K562 (cell line): ENCODE measurements at places on chromosomes 3 and 15. TPM values are rescaled to one million over a fixed set of nuclear protein-coding genes. Genes with fewer than 3 reads are reported as not detected.

GRCh38 chr3:176824811-176825210 is 372.5 kb downstream of the TBL1XR1 start:
- DNase-seq = no peak

SLC12A8 gene
- 0.33 TPM in 1 of 2 replicates, not detected in the other for total RNA-seq

SNTN gene
- not detected in 2 replicates for total RNA-seq

GRCh38 chr3:114874522-114874971 is 272.5 kb downstream of the ZBTB20 start:
- no peak for DNase-seq

PIK3CA gene
- 15.5 and 17.2 TPM in 2 replicates for total RNA-seq

CLDN16 gene
- not detected in 2 replicates for total RNA-seq

ROBO1 gene
- total RNA-seq = 0.20 and 0.22 TPM in 2 replicates

DNA sequence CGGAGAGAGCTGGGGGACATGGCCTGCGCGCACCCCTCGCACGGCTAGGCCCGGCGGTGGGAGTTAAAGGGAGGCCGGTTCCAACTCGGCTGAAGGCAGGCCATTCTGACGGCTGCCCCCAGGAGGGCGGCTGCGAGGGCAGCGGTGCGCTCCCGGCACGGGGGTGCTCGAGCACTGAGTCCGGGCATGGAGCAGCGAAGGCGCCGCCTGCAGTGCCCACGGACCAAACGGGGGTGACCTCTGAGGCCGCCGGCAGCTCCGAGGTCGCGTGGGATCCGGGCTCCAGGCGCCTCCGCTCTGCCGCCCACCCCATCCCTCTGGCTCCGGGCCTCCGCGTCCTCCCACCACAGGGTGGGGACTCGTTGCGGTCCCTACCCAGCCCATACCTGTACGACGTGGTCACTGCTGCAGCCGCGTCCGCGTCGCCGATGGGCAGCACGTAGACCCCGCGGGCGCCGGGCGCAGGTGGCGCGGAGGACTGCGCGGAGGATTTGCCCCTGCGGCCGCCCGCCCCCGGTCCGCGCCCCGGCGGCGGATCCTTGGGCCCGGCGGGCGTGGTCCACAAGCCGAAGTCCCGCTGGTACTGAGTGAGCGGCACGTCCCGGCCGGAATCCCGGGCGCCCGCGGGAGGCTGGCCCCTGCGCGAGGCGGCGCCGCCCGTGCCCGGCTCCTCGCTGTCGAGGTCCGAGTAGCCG is 469 bp downstream of the MAP6D1 start:
- DNase-seq = no peak

DNA sequence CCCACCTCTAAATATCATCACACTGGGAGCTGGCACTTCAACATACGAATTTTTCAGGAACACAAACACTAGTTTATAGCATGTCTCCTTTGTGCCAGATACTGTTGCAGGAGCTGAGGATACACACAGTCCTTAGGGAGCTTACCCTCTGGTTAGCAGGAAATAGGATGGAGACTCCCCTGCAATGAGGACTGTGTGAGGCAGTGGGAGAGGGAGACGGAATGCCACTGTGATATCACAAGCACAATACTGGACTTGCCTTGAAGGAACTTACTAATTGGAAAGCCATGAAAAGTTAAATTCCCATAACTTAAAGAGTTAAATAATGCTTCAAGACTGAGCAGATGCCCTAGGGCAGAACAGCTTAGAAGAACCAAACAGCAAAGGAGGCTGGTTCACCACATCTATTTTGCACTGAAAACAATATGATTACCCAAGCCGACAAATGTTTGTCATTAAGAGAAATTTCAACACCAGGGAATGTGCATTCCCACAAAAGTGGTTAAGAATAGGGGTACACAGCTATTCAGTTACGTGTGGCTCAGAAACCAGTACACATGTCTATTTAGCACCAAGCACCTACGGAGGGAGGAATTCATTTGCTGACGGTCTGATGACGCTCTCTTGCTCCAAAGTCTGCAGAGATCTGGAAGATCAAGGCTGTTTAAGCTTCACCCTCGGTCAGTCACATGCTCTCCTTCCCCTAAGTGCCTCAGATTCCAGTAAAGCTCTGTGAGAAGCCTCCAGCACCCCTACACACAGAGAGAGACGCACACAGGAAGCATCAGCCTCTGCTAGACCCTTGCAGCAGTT is 5.2 kb downstream of the TBC1D2B start:
- DNase-seq = no peak

ULK4 gene
- 3.1 and 3.3 TPM in 2 replicates for total RNA-seq

- no peak for DNase-seq
Measured at GRCh38 chr3:107910713-107911259, 180.0 kb downstream of the CD47 start.

ADGRG7 gene
- not detected in 2 replicates for total RNA-seq

CFAP100 gene
- total RNA-seq = not detected in 2 replicates

DNA sequence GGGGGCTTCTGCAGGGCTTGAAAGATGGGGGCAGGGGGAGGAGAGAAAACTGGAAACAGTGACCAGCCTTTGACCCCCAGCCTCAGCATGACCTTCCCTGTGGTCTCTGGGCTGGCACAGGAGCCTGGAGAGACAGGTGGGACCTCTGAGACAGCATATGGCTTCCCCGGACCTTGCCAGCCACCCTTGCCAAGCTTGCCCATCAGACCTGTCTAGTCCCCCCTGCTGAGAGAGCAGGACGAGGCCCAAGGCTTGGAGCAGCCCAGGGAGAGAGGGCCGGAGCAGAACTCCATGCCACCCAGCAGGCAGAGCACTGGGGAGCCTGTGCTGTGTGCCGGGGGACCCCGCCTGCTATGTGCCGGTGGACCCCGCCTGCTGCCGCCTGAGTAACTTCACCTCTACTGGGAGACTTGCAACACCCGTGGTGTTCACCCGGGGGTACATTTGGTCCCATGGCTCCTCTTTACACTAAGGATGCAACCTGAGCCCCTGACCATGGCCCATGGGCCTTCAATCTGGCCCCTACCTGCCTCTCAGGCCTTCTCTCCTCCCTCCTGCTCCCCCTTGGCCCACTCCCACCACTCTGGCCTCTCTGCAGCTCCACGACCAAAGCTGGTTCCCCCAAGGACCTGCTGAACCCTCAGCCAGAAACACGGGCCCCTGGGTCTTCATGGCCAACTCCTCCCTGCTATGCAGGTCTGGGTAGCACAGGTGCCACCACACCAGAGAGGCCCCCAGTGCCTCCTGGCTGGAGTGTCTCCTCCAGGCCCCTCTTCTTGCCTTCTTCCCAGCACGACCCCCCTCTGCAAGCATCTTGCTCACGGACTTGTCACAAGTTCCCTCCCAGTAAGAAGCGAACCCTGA is 21.1 kb upstream of the SLC41A3 start:
- no peak for DNase-seq

- DNase-seq = no peak
Measured at GRCh38 chr3:39428745-39429201, 22.3 kb downstream of the RPSA start.

DNA sequence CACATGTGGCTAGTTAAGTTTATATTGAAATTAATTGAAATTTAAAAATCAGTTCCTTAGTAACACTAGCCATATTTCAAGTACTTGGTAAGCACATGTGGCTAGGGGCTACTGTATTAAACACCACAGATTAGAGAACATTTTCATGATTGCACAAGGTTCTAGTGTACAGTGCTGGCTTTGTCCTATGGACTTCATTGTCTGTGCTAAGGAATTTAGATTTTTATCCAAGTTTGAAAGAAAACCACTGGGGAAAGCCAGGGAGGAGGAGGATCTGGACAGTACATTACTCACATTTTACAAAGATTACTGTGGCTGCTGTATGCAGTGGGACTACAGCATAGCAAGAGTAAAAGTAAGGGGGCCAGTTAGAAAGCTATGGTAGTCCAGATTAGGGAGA is 13.9 kb downstream of the STAC start:
- DNase-seq = no peak

HIGD2B gene
- 0.22 TPM in 1 of 2 replicates, not detected in the other for total RNA-seq

DNA sequence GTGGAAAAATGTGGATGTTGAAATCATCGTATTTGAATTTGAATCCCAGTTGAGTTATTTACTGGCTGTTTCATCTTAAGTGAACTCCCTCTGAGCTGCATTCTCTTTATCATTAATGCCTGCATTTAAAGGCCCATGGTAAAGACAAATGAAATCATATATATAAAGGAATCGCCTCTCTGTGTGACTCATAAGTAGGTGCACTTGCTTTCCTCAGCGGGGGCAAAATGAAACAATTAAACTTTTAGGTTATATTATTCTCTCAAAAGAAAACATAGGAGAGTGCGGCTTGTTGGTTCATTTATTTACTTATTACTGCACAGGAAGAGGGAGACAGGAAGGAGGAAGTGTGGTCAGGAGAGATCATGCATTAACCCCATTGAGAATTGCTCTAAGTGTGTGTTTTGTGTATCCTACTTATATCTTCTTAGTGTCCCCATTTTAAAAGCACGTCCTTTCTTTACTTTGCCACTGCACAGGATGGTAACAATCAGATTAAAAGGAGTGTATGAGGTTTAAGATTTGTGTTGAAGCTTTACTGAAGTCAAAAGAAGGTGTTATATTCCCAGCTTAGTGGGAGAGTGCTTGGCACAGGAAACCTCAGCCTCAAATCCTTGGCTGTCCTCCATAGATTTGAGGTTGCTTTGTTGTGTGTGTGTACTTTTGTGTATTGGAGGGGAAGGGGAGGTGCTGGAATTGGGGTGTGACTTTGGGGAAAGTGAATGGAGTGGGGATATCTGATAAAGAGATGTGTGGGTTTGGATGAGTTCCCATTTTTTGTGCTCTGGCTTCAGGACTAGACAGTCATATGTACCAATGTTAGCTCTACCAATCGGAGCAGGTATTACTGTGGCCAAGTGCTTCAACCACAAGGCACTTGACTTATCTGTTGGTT is 595.8 kb upstream of the NR2F2 start:
- DNase-seq = no peak

GRCh38 chr15:88699861-88700260 is 61.0 kb downstream of the ISG20 start:
- DNase-seq = no peak

GRCh38 chr3:5267252-5267651 is 79.7 kb downstream of the EDEM1 start:
- DNase-seq = no peak

GRCh38 chr3:127959873-127960272 is 44.8 kb downstream of the KBTBD12 start:
- no peak for DNase-seq

DNA sequence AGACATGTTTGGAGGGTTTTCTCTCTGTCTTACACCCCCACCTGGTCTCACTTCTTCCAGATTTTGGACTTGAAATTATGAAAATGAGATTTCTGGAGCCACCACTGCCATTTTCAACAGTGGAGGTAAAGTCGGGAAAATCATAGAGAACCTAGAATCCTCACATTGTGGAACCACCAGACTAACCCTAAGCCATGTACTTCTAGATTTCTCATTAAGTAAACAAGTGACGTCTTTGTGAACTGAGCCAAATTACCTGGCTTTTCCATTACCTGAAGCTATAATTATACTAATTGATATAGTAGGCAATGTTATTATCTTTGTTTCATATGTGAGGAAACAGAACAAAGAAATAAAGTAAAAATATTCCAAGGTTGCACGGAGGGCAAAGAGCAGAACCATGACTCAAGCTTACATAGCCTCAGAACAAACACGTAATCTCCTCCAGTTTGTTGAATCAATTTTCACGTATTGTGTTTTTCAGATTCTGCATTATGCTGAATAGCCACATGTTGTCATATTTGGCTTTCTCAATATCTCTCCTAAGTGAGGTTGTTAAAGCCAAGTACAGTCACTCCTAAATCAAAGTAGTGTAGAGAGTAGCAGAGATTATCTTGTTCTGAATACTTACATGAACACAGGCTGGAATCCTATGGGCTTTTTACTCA is 101.3 kb upstream of the CMC1 start:
- no peak for DNase-seq

DNA sequence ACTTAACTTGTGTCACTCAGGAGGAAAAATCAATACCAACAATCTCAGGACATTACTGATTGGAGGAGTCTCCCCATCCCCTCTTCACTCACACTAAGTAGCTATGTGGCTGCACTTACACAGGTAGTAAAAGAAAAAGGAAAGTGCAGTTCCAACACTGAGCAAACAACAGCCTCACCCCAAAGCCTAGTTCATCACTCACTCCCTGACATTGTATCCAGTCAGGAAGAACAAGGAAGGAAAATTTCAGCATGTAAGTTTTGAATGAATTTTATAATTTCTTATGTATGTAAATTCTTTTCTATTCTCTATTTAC is 273.4 kb downstream of the IGSF11 start:
- no peak for DNase-seq

DNA sequence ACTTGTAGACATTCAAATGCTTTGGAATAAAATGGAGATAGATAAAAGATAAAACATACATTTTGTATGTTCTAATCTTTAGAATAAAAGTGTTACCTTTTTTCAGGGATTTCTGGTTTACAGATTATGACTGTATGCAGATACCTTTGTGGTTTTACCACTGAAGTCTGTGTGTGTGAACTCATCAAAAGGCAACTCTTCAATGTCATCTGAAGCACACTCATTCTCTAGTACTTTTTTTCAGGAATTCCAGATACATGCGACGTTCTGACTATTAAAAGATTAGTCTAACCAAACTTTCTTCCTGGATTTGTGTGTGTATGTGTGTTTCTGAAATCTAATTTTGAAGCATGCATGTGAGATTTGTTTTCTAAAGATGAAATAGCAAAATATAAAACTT is 188.6 kb downstream of the NLGN1 start:
- DNase-seq = no peak

GRCh38 chr3:172070802-172071201 is 31.4 kb downstream of the FNDC3B start:
- DNase-seq = no peak

CPOX gene
- 28.4 and 31.4 TPM in 2 replicates for total RNA-seq

- DNase-seq = no peak
Measured at GRCh38 chr3:59388555-59389270, 338.9 kb upstream of the CFAP20DC start.

GRCh38 chr15:57458356-57458781 is 82.1 kb downstream of the CGNL1 start:
- DNase-seq = no peak

SCN11A gene
- not detected in 2 replicates for total RNA-seq

DNA sequence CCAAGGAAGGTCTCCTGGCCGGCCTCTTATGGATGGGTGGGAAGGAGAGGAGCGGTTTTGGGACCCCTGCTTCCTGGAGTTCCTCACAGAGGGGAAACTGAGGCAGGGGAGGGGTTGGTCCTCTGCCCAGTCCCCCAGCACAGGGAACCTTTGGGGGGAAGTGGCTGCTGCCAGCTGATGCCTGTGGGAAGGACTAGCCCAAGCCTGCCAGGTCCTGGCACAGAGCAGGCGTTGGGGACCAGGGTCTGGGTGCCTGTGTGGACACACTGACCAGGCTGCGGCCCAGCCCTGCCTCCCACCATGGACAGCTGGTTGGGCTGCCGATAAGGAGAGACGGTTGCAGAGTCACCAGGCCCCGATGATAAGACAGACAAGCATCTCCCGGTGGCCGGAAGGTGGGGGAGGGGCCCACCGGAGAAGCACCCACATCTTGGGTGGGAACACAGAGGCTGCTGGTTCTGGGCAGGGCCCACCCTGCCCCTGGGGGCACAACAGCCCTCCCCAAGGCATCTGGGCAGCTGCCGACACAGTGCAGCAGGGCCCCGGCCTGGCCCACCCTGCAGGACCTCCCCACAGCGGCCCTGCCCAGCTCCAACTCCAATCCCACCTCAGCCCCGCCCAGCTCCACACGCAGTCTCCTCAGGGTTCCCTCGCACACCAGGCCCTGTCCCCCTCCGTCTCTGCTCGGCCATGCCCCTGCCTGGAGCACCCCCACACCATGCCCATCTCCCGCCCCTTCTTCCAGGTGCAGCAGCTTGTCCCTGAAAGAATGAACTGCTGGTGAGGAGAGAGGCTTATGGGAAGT is 50.7 kb downstream of the DNAJB8 start:
- DNase-seq = peak; percentile 75
